Naive thymus-derived CD8-positive, alpha-beta T cell (primary cell): ENCODE measurements at places on chromosomes 7 and 10. TPM values are rescaled to one million over a fixed set of nuclear protein-coding genes. Genes with fewer than 3 reads are reported as not detected.

DNA sequence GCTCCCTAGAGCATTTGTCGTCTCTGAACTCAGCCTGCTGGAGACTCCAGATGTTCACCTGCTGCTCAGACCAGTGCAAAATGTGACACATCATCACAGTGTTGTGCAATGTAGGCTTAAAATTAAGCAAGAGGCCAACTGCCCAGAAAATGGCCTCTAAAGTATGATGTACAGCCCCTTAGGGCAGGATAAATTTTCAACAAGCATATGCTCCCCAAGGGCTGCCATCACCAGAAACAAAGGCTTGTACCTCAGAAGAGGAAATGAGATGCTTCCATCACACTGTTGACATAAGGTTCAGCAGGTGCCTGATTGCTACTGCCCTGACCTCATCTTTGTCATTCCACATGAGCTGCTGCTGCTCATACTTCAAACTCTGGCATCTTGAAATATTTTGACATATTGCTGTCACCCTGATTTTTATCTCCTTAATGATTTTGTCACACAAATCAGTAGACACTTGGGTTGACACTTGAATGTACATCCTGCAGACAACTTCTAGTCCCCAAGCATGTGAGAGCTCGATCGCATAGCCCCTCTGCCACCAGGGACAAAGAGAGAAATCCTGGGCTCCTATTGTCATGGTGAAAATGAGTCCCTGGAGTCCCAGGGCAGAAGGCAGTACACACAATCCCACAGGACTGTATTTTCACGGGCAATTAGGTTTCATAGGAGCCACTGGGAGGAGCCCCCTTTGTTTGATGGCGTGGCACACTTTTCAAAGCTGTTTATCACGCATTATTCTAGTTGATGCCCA lies 219.7 kb upstream of the STK17A start:
- DNase-seq: no peak

The POLR1F gene
- 18.9 TPM for total RNA-seq

GRCh38 chr10:96578022-96578421 lies 8.8 kb downstream of the TM9SF3 start:
- no peak for DNase-seq

The FAM25G gene
- total RNA-seq: not detected

GRCh38 chr7:135980665-135981180 lies 3.6 kb upstream of the MTPN start:
- peak; percentile 48 for DNase-seq

DNA sequence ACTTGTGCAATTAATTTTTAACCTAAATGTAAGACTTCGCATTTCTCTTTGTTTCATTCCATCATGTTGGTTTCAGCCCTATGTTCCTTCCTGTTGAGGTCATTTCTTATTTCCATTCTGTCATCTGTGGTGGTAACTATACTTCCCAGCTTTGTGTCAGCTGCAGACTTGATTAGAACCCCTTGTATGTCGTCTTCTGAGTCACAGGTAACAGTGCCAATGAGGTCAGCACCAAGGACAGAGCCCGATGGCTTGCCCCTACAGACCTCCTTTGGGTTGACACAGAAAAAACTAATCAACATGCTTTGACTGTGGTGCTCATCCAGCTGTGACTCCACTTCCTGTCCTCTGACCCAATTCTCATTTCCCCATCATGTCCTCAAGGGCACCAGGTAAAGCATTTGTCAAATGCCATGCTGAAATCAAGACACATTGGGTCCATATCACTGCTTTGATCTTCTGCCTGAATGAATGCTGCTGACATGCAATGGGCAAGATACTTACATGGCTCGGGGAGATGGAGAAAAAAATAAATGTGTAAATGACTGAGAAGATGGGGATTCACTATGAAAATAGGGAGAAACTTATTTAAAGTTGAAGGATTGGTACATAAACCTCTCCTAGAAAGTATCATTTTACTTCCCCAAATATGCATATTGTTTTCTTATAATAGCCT lies 25.6 kb upstream of the CRTAC1 start:
- DNase-seq: no peak

The OR13A1 gene
- total RNA-seq: 0.29 TPM

The CYP2E1 gene
- total RNA-seq: 1.4 TPM

GRCh38 chr7:154720016-154720415 lies 282.9 kb downstream of the PAXIP1 start:
- DNase-seq: no peak

The SLC26A3 gene
- not detected for total RNA-seq

- DNase-seq: no peak
These were observed 37.4 kb upstream of the GSAP start for GRCh38 chr7:77453531-77453930.

DNA sequence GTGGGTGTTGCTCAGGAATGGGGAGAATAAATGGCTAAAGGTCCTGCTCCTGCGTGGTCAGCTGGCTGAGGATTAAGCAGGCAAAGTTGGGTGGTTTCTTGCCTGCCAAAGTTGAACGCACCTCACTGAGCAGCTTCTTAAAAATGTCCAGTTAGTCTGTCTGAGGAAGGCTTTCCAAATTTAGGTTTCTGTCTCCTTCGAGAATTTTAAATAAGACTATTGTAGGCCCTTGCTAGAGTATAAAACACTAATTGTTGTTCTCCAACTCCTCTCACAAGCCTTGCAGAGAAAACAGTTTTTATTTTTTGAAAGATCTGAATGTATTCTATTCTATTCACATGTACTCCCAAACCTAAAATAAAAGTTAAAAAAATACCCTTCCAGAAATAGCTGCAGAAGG lies 122.0 kb upstream of the LAMB4 start:
- no peak for DNase-seq

DNA sequence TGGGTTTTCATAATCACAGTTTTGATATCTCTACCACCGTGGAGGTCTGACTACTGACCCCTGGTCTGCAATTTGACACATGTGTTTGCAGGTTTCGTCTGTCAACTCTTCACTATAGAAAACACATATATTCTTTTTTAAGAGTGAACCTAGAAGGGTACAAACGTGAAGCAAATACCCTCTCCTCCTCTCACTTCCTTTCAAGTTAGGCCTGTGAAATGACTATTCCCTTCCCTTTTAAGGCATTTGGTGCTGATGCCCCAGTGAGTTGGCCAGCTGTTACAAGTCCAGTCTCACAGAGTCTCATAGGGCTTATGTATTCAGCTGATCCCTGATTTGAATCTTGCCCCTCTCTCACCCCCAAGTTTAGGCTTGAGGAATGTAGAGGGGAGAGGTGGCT lies 742.0 kb upstream of the IGFBP3 start:
- DNase-seq: no peak

DNA sequence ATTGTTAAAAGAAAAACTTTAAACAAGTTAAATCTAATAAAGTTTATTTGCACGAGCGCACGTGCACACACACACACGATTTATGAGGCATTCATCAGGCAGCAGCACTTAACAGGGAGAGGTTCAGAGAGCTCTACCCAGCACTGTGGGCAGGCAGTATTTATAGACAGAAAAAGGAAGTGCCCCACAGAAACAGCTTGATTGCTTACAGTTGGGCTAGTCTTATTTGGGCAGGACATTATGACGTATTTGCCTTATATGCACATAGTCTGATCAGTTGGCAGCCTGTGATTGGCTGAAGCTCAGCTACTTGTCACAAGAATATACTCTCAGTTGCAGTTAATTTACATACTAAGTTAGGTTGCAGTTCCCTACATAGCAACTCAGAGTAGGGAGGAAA lies 1.2 kb upstream of the SDHAF3 start:
- DNase-seq: no peak

DNA sequence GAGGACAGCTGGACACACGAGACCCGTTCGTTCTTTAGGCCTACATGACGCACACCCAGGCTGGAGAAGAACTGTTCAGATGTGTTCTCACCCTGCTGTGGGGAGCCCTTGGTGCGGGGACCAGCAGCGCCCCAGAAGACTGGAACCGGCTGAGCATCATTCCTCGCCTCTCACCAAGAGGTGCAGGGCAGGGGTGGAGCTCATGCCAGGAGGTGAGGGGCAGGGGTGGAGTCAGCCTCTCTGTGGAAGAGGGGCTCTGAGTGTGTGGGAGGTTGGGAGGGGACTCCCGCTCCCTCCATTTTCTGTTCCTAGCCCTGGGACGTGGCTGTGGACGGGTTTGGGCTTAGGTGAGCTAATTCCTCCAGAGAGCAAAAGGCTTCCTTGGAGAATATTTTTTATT lies 66.0 kb upstream of the SHH start:
- DNase-seq: no peak
